ENCODE measurements at places on chromosomes 5 and 9. TPM values are rescaled to one million over a fixed set of nuclear protein-coding genes. Genes with fewer than 3 reads are reported as not detected.

GRCh38 chr5:179310439-179311090 lies 34.7 kb downstream of the ADAMTS2 start:
- ATAC-seq: no peak

GRCh38 chr5:139659695-139660101 lies 11.5 kb downstream of the CXXC5 start:
- ATAC-seq: no peak

DNA sequence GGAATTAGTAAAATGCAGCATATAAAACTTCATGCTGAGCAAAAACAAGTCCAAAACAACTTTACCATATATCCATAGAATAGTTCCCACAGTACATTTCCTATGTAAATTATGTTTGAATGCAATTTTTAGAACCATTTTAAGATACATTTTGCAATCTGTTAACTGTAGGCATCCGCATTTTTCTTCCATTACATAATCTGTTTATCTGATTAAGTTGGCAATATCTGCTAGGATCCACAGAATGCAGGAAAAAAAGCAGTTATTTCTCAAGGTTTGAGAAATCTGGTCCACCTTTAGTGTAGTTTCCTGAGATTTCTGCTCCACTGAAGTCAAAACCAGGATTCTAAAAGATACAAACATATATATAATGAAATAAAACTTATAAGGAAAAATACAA lies 6.2 kb downstream of the NUDCD2 start:
- ATAC-seq: no peak

Gene PFN3
- total RNA-seq: not detected

Gene PCDHGB7
- 12.3 TPM for total RNA-seq

Gene ZNF462
- total RNA-seq: 43.9 TPM

DNA sequence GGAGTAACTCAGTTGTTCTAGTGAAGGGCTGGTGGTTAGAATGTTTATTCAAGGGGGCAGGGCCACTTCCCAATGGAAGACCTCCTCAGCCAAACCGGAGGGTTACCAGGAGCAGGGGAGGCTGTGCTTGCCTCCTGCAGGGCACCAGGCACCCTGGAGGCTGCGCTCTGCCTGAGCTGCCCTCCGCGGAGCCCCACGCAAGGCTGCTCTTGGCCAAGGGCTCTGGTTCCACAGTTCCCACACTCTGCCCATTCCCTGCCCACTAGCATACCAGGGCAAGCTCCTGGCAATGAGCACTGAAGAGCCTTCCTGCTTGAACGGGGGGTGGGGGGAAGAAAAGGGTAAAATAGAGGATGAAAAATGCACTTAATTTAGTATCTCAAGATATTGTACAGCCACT lies 35.5 kb upstream of the PTCH1 start:
- no peak for ATAC-seq

- ATAC-seq: no peak
Measured at GRCh38 chr5:126597156-126597555, 2.1 kb upstream of the ALDH7A1 start.

GRCh38 chr5:82367930-82368329 lies 89.8 kb upstream of the RPS23 start:
- ATAC-seq: no peak

Gene FAM114A2
- total RNA-seq: 16.2 TPM

Gene MARCHF11
- not detected for total RNA-seq
